Brain pericyte (primary cell): ENCODE measurements at places on chromosomes 12 and 14.

- no peak for DNase-seq
Observed at GRCh38 chr14:99947695-99948094, 117.5 kb upstream of the EVL start.

- no peak for DNase-seq
Observed at GRCh38 chr12:106873983-106874382, 81.7 kb upstream of the TMEM263 start.

- DNase-seq = no peak
Observed at GRCh38 chr12:108701779-108702441, 29.4 kb downstream of the CORO1C start.

- no peak for DNase-seq
Observed at GRCh38 chr14:34824826-34825225, 50.3 kb downstream of the BAZ1A start.

- no peak for DNase-seq
Observed at GRCh38 chr14:103128631-103129300, 5.5 kb downstream of the TNFAIP2 start.

GRCh38 chr14:60867503-60868172 lies 113.2 kb downstream of the TRMT5 start:
- DNase-seq = no peak

DNA sequence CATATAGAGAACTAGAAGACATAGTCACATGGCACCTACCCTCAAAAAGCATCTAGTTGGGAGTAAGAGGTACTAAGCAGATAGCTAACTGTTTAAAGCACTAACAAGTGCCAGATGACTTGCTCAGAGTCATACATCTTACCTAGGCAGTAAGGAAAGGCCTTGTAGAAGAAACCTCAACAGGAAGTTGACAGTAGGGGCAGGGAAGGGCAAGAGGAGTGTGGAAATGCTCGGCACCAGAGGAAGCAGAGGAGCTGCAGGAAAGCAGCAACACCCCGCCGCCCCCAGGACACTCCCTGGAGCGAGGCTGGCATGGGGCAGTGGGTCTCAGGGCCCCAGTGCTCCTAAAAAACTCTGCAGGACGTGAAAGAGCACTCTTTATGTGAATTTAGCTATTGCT lies 92.9 kb downstream of the PPP2R5C start:
- DNase-seq = no peak

GRCh38 chr12:10182354-10183049 lies 3.7 kb downstream of the TMEM52B start:
- no peak for DNase-seq
